ENCODE measurements at places on chromosomes 16 and 17. TPM values are rescaled to one million over a fixed set of nuclear protein-coding genes. Genes with fewer than 3 reads are reported as not detected.

The USP31 gene
- total RNA-seq: 11.1 TPM

The SAMD14 gene
- 1.8 TPM for total RNA-seq

The HNF1B gene
- not detected for total RNA-seq

The KRT25 gene
- not detected for total RNA-seq

The TBC1D3D gene
- total RNA-seq: 0.12 TPM

The GRAP gene
- under 0.01 TPM for total RNA-seq

The NETO2 gene
- 9.6 TPM for total RNA-seq

The CACNG1 gene
- total RNA-seq: not detected

The ENPP7 gene
- not detected for total RNA-seq

The C16orf95 gene
- 5.6 TPM for total RNA-seq

The SLC47A1 gene
- 1.5 TPM for total RNA-seq

The CCL7 gene
- 0.89 TPM for total RNA-seq

The TMEM220 gene
- 3.4 TPM for total RNA-seq

The UNC45B gene
- total RNA-seq: not detected

The UQCRC2 gene
- 185 TPM for total RNA-seq

The CDH3 gene
- 0.33 TPM for total RNA-seq

The RGS11 gene
- 4.2 TPM for total RNA-seq

The ADORA2B gene
- total RNA-seq: 13.6 TPM

The NPIPB6 gene
- total RNA-seq: 0.33 TPM

The CLEC18C gene
- 0.25 TPM for total RNA-seq

The P2RX1 gene
- total RNA-seq: 0.25 TPM

The KRTAP16-1 gene
- total RNA-seq: not detected

The GAS2L2 gene
- not detected for total RNA-seq

The FBXW10 gene
- 0.12 TPM for total RNA-seq
